ENCODE measurements at places on chromosomes 2 and 18. TPM values are rescaled to one million over a fixed set of nuclear protein-coding genes. Genes with fewer than 3 reads are reported as not detected.

MBD1 gene
- total RNA-seq = 167 TPM

NGEF gene
- total RNA-seq = 2.1 TPM

PRKAG3 gene
- not detected for total RNA-seq

NOSTRIN gene
- total RNA-seq = 0.92 TPM

ALLC gene
- total RNA-seq = not detected

SLC35F5 gene
- 48.4 TPM for total RNA-seq

MAB21L4 gene
- total RNA-seq = not detected

GRCh38 chr2:190698895-190699294 is 50.0 kb downstream of the NAB1 start:
- DNase-seq = peak; percentile 43

DNA sequence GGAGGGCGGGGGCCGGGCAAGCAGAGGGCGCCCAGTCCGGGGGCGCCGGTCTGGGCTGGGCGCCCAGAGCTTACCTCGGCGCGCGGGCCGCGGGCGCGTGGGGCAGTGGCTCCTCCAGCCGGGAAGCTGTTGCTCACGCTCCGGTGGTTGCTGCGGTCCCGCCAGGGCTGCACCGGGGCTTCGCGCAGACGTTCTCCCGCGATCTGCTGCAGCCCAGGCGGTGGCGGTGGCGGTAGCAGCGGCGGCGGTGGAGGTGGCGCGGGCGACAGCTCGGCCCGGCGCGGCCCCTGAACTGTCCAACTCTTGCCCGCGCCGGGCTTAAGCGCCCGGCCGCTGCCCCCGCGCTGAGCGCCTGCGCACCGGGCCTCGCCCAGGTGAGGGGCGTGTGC is 391 bp downstream of the ZNF385B start:
- peak; percentile 69 for DNase-seq

DNA sequence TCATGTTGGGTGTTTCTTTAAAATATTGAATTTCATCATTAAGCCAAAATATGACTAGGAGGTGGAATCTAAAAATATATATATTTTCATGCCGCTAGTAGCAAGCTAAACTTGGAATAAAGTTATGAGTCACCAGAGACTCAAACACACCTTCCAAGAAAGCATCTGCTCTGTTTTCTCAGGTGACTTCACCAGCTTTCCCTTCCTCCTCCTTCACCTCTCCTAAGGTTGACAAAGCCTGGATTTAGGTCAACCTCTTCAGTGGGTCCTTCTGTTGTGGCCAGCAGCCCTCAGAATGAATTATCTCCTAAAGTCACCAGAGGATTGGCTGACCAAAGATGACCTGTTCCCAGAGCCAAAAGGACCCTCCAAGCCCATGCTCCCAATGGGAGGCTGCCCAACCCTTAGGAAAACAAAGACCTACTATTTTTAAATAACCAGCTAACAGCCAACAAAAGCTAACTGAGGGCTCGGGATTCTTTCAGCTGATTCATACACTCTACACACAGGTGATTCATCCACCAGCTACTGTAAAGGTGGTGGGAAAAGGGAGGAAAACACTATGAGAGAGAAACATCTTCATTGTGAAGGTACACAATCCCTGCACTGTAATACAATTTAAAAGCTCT is 113.9 kb downstream of the MYO5B start:
- no peak for DNase-seq

GRCh38 chr2:65379721-65380171 is 52.7 kb downstream of the SPRED2 start:
- DNase-seq = no peak

- no peak for DNase-seq
These were observed 349.1 kb upstream of the ACVR2A start for GRCh38 chr2:147495734-147496133.

GRCh38 chr2:11397513-11397912 is 53.1 kb upstream of the ROCK2 start:
- DNase-seq = no peak

- no peak for DNase-seq
These were observed 2.8 kb upstream of the DIPK1C start for GRCh38 chr18:74459889-74460288.

- DNase-seq = no peak
These were observed 434.7 kb downstream of the PTPRM start for GRCh38 chr18:8001711-8002301.

Data from cardiac muscle cell (in vitro differentiated cells and primary cell).